ENCODE measurements at places on chromosomes 7 and 10.

GRCh38 chr7:154415709-154416399 is 363.7 kb downstream of the DPP6 start:
- no peak for DNase-seq

- no peak for DNase-seq
These were observed 26.1 kb downstream of the RBM33 start for GRCh38 chr7:155670521-155670920.

DNA sequence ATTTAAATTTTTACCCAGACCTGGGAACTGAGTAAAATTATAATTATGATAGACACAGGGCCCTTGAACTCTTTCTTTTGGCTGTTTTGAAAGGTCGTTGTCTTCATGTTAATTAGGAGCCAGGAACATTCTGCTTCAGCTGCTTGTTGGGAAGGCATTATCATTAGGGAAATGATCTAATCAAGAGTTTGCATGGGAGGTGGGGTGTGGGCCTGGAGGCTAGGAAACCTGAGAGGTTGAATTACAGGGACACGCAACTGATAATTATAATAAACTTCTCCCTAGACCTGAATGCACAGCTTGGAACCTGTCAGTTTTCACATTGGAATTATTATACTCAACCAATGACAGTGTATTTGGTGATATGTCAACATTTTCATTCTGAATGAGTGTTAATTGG is 237.7 kb downstream of the CACNB2 start:
- DNase-seq, result no peak

DNA sequence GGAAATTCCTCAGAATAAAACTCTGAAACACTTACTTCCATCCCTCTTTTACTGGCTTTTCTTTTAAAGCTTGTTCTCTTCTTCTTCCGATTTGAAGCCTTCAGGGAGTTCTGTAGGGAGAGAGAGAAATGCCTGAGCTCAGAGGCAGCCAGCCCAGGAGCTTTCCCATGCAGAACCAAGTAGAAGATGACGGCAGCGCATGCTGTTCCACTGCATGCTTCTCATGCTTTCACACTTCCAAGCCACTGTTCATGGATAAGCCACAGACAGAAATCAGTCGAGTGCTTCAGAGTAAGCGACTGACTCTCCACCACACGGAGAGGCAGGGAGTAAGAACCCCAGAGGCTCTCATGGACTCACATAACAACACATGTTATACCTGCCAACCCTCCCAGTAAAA is 237.3 kb downstream of the DGKI start:
- no peak for DNase-seq

DNA sequence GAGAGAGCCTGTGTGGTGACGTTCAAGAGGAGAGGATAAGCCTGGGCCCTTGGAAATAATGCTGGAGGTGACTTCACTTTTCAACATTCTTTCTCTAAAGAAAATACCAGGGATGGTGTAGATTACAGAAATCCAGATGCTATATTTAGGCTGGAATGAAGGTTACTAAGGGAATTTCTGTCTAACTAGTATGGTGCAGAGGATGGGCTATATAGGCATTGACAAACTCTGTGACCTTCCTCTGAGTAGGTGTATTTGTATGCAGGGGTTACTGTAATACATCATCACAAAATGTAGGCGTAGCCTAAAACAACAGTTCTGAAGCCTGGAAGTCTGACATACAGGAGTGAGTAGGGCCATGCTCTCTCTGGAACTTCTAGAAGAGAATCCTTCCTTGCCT is 155.3 kb upstream of the INHBA start:
- no peak for DNase-seq

DNA sequence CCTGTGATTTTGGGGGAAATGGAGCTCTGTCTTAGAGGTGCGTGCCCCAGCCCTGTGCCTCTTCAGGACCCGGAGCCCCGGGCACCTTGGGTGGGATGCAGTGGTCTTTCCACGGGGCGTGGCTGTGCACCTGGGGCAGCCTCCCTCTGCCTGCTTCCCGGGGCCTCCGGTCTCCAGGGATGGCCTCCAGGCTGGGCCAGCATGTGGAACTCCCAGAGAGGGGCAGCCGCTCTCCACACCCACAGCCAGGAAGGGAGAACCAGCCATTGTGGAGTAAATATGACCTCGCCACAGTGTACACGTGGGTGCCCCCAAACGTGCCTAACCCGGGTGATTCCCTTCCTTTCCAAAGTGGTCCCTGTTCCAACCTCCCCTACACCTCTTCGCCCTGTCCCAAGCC is 52.6 kb downstream of the JAKMIP3 start:
- no peak for DNase-seq

GRCh38 chr7:23863209-23863787 is 153.3 kb downstream of the STK31 start:
- DNase-seq, result peak; percentile 19

DNA sequence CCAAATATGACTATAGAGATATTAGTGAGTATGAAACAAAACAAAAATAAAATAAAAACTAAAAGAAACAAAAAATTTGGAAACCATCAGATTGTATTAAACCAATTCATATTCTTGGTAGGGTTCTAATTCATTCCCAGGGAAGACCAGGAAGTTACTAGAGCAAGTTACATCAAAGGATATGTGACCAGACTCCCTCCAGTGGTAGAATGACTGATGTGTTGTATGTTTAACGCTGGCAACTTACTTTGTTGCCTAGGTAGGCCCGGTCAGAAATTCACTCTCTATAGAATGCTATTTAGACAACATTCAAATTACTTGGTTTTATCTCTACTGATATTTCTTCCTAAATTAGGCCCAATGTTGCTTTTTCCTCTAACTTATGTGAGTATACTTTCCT is 5.2 kb downstream of the PHYHIPL start:
- no peak for DNase-seq

DNA sequence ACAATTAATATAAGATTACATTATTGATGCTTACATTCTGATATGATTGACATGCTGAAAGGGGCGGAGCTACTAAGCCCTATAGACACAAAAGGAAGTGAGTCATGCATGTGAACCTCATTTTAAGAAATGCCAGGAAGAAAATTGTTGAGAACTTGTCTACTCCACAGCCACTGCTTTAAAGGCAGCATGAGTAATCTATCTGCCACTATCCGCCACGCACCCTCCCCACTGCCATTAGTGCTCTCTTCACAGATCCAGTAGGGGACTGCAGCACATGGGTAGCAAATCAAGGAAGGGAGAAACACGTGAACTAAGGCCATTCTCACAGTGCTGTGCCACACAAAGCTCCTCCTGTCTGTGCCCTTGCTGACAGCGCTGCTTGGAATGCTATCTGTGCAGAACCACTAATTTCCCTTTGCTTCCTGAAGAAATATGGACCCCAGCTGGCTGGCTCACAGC is 524.8 kb downstream of the GRM8 start:
- DNase-seq, result peak; percentile 2

DNA sequence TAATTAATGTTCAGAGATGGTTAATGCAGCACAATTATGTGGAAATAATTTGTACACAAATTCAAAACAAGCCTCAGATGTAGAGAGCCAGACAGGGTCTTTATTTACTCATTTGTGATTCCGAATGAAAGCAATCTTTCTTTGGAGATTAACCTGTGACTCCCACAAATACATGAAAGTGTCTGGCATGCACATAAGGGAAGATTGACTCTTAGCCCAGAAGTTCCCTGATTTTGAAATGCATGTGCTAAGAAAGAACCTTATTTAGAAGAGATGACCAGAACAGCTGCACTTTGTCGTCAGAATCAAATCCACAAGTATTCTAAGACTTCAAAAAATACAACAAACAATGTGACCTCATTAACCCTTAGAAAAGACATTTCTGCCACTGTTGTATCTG is 45.1 kb downstream of the RNLS start:
- DNase-seq, result no peak

DNA sequence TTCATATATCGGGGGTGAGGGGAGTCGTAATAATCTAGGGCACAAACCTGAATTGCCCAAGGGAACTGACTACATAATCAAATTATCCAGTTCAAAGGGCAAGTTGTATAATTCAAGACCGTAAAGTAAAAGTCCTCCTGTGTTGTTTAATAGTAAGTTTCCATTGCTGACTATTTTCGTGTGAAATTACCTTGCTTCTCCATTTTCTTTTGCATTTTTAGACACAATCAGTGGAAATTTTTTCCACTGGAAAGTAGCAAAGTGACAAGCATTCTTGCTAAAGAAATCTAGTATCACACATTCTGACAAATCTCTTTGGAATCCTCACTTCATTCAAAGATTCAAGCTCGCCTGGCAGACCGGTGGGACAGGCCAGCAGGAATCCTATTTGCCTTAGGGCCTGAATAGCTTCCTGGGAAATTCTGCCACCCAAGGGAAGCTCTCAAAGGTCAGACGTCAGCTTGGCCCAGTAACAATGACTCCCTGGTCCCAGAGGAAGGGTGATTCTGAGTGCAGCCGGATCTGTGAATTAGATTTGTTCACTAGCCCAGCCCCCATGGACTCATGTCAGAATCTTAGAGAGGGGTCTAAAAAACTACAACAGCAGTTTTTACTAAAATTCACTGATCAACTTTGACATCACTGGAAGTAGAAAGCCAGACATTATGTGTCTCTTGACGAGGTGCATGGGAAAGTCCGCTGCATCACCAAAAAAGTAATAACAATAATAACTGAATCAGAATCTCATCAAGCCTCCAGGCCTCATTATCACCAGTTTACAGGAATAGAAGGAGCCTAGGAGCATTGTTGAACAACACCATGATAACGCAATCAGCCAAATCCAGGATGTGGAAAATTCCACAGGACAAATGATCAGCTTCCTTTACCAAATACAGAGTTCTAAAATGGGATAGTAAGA is 161.0 kb downstream of the SKIDA1 start:
- DNase-seq, result no peak

GRCh38 chr7:89813081-89813480 is 341.2 kb upstream of the STEAP1 start:
- no peak for DNase-seq

DNA sequence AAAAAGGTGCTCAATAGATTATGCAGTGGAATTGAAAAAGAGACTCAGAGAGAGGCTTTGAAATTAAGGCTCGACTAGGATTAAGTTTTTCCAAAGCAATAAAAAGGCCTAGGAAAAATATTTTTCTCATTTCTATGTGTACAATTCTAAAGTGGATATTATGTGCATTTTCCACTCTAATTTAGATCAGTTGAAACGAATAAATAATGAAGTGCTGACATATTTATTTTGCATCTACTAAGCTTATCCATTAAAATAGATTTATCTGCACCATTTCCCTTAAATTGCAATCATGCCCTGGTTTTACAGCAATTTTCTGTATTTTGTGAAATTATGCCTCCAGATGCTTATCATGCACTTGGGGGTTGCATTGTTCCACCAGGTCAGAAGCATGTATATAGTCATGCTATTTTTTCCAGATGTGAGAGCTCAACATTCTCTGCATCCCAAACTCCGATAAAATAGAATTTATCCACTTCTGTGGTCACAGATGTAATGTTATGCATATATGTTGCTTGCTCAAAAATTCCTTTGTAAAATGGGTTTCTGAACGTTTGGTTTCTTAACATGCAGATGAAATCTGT is 18.3 kb downstream of the FIGNL1 start:
- no peak for DNase-seq

GRCh38 chr7:77208416-77208815 is 8.8 kb upstream of the FGL2 start:
- no peak for DNase-seq

DNA sequence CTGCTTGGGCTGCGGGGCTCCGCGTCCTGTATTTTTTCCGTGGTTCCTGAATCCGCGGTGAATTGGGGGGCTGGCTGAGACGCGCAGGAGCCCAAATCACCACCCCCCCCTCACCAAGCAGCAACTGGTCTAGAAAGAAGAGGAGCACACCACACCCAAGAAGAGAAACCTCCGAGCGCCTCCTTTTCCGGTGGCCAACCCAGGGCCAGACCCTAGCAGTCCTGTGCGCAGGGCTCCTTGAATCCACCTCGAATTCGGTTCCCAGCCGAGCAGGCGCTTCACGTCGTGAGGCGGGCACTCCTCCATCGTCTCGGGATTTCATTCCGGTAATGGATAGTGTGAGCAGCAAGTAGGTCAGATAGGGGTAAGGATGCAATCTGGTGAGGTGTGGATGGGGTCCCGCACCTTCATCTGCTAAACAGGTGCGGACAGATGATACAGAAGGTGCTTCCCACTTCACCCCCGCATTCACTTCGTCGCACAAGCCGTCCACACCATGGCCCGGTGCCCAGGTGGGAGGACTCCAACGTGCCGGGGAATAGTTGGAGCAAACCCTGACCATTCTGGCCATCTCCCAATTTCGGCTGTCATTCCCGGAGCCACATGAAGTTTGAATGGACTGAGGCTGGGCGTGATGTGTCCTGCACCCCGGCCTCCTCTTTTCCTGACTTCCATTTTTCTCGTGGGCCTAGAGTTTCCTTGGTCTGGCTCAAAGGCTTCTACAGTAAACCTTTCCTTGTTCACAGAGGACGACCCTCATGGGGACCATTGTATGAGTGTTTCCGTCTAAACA is 19.8 kb upstream of the ZNF273 start:
- DNase-seq, result no peak

DNA sequence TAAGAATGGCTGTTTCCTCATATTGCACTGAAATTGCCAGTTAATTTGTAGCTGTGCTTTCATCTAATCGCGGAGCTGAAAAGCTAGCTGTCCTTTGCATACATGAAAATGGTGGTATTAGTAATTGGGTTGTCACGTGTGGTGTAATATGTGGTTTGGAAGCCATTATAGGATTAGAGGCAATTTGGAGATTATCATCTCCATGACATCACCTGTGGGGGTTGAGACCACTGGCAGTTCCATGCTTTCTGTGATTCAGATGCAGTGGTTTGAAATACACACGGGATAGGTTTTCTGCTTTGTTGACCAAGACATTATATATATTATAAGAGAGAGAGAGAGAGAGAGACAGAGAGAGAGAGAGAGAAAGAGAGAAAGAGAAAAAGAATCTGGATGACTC is 180.8 kb downstream of the RAB11FIP2 start:
- no peak for DNase-seq

- DNase-seq, result no peak
These were observed 97.9 kb downstream of the TMEM168 start for GRCh38 chr7:112692333-112692732.

GRCh38 chr7:92968502-92968901 is 132.1 kb upstream of the CDK6 start:
- DNase-seq, result no peak

- no peak for DNase-seq
These were observed 766.0 kb upstream of the POT1 start for GRCh38 chr7:125695626-125696025.

DNA sequence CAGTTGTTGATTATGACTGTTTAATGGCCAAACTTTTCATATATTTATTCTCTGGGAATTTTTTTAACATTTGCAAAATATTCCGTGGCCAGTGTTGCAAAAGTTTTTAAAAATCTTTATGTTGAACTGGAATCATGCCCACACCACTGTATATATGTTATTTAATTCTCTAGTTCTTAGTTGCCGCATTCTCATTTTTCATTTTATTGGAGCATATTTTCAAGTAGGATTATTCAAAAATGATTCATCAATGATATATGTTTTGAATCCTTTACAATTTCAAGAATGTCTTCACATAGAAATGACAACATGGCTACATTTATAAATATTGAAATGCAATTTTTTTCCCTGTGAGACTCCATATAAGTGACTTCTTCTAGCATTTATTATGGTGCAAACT is 188.6 kb upstream of the LRRTM3 start:
- no peak for DNase-seq

All from activated CD4-positive, alpha-beta T cell treated with anti-CD3 and anti-CD28 coated beads for 48 hours (primary cell).